NCI-H510A (cell line): ENCODE measurements at places on chromosomes 13 and 19.

DNA sequence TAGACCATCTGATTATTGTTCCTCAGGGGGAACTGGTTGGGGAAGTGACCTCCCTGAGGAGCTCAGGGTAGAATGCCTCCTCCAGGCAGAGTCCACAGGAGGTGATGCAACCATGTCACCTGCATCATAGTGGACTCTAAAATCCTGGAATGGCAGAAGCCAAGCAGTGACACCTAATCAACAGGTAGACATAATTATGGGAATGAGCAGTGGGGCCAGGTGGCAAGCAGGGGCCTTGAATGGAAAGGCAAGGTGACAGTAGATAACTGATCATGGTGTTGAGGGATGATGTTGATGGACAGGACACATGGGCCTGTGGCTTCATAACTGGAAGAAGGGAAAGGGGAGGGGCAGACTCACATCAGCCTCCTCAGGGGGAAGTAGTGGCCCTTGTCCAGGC is 27.3 kb upstream of the IRS2 start:
- DNase-seq: no peak

GRCh38 chr13:106433066-106433465 is 102.4 kb downstream of the EFNB2 start:
- DNase-seq: no peak

DNA sequence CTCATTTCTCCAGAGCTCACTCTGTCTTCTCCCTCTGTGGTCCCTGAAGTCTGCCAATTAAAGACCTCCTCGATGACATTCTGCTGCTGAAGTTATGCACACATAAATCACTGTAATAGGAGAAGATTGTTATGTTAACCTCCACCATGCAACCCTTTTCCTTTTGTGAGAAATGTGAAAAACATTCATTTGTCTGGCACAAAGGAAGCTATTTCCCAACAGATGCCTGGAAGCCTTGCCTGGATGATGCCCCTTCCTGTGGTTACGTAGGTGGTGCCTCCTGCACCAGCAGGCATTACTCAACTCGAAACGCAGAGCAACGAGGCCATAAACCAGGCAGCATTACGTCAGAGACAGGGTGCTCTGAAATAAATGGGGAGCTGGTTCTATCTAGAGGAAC is 327.4 kb upstream of the ZNF507 start:
- no peak for DNase-seq

DNA sequence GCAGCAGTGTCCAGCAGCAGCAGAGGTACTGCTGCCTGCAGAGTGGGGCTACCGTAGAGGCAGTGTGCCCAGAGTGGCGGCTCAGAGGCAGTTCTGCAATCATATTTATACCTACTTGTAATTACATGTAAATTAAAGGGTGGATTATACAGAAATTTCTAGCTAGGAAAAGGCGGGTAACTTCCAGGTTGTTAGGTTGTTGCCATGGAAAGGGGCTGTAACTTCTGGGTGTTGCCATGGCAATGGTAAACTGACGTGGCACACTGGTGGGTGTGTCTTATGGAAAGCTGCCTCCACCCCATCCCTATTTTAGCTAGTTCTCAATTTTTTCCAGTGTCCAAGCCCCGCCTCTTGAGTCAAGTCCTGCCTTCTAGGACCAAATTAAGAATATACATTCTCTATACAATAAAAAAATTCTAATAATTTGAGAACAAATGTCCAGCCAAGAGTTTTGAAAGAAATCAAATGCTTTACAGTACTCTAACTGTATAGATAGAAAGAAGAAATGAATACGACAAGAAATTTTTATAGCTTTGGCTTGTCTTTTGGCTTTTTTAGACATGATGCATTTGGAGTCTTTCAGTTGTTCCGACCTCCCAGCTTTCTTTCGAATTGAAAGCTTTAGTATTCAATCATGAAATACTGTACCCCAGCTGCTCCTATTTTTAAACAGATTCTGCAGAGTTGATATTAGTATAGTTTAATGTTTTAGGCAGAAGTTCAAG is 816.6 kb downstream of the DIAPH3 start:
- DNase-seq: no peak

GRCh38 chr19:51120160-51120559 is 4.5 kb upstream of the SIGLEC9 start:
- no peak for DNase-seq

GRCh38 chr19:45746866-45747265 is 13.6 kb downstream of the MEIOSIN start:
- no peak for DNase-seq
